NCI-H1417 (cell line): ENCODE measurements at places on chromosomes 6 and 20.

DNA sequence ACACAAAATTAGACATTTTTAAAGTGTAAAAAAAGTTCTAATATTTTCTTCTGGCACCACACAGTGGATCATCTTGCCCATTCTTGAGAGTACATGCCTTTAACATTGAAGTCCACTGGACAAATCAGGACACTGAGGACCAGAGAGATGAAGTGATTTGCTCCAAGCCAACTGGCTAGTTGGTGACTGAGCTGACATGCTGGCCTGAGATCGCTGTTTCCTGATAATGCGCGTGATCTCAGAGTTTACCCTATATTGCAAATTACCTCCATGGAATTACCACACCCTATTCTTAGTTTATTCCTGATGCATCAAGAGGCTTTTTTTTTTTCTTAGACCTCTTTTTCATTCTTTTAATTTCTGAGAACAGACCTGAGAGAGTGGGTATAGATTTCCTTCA, 432.8 kb downstream of the CD83 start:
- no peak for DNase-seq

GRCh38 chr6:150844371-150844770, 21.1 kb upstream of the MTHFD1L start:
- no peak for DNase-seq

GRCh38 chr20:63574829-63575743, 1.0 kb upstream of the HELZ2 start:
- DNase-seq, result no peak

DNA sequence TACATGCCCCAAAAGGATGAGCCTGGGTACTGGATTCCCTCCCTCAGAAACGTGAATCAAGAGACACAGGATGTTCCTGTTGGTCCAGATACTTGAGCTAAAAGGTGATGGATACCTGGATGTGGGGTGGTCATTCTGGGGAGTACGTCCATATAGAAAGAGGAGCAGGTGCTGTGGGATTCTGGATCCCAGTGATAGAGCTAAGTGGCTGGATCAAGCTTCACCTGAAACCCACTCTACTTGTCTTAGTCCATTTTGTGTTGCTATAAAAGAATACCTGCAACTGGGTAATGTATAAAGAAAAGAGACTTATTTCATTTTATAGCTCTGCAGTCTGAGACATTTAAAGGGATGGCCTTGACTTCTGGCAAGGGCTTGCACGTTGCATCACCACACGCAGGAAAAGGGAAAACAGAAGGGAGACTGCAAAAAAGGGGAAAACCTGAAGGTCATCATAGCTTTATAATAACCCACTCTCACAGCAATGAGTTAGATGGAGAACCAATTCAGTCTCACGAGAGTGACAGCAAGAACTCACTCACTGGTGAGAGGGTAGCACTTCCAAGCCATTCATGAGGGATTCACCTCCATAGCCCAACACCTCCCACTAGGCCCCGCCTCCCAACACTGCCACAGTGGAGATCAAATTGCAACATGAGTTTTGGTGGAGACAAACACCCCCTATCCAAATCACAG, 31.2 kb downstream of the RIPOR3 start:
- no peak for DNase-seq
